ENCODE measurements at places on chromosomes 1 and 21.

- DNase-seq = no peak
Observed at GRCh38 chr21:36097427-36098181, 27.8 kb downstream of the CBR1 start.

- no peak for DNase-seq
Observed at GRCh38 chr1:22944346-22945055, 28.2 kb downstream of the LACTBL1 start.

DNA sequence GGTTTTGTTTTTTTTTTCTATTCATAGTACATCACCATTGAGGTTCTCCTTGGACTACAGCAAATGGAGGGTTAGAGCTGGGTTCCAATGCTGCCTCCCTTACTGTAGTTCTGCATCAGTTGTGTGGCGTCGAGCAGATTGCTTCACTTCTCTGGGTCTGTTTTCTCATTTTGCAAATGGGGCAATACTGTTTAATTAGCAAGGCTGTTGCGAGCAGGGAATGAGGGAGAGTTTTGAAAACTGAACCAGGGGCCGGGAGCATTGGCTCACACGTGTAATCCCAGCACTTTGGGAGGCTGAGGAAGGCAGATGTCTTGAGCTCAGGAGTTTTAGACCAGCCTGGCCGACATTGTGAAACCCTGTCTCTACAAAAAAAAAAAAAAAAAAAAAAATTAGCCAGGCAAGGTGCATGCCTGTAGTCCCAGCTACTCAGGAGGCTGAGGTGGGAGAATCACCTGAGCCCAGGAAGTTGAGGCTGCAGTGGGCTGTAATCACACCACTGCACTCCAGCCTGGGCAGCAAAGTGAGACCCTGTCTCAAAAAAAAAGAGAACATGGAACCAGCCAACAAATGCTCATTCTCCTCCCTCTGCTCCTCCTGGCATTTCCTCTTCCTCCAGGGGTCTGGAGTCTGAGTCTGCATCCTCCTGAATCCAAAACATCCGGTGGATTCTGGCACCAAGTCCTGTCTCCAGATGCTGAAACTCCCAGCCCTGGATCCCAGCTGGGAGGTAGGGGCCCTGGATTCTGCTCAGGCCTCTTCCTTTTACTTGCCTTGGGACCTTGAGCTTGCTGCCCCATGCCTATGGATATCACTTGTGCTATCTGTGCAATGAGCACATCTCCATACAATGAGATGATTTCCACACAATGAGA is 3.7 kb upstream of the PLOD1 start:
- DNase-seq = no peak

- DNase-seq = no peak
Observed at GRCh38 chr1:112044745-112045144, 55.3 kb upstream of the KCND3 start.
